ENCODE measurements at places on chromosomes 3 and 15. TPM values are rescaled to one million over a fixed set of nuclear protein-coding genes. Genes with fewer than 3 reads are reported as not detected.

ACP3 gene
- 0.53 TPM for polyA plus RNA-seq

HTR3E gene
- not detected for polyA plus RNA-seq

GREM1 gene
- 852 TPM for polyA plus RNA-seq

CCR9 gene
- polyA plus RNA-seq = not detected

OSBPL10 gene
- 10.1 TPM for polyA plus RNA-seq
